ENCODE measurements at places on chromosomes 12 and 14.
A peak's percentile ranks its signal among the peaks of the same experiment; 100 is the strongest.

GRCh38 chr12:64618953-64619590 is 8.8 kb downstream of the RASSF3 start:
- no peak for DNase-seq

- no peak for DNase-seq
Observed at GRCh38 chr14:53538316-53538881, 385.3 kb upstream of the DDHD1 start.

DNA sequence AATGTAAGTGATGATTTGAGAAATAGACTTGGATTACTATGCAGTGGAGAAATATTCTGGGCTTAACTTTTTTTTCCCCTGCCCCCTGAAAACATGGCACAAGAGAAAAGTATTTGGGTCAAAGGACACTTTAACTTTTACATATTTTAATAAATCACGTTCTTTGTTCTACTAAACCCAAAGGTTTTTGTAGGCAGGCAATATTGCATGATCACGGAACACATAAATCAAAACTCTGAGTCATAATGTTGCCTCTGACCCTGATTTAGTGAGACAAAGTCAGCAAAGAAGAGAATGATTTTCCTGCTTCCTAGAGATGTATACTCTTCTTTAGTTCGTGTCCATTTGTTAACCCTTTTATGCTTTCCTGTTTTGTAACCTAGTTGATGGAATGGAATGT is 38.0 kb downstream of the ABCD2 start:
- DNase-seq = no peak

DNA sequence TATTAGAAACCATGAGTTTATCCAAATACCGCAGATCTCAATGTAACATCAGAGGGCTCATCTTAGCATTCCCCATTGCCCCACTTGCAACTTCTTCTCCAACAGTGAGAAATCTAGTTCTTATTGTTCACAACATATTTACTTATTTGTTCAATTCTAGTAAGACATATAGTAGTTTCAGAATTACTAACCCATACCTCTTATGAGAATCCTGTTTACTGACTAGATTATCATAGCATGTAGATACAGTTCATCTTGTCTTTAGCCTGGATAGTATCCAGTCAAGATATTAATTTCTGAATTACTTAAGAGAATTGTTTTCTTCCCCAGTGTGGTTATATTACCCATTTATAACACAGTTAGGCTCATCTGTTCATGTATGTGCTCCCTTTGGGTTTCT is 80.6 kb downstream of the NIN start:
- DNase-seq = no peak

DNA sequence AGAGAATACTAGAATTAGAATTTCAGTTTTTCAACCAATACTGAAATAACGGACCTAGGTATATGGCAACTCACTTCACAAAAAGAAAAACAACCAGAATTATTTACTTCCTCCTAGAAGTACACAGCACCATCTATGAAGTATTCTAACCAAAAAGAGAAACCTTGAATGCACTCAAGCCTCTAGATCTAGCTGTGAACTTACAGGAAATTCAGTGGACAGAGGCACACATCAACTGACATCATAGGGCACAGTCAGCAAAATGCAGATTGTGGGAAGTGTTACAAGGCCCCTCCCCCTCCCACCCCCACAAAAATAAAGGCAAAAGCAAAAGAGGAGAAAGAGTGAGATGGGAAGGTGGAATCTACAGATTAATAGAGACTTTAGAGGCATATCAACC is 102.4 kb downstream of the TMTC1 start:
- no peak for DNase-seq

- DNase-seq = no peak
Observed at GRCh38 chr14:52013984-52014600, 24.7 kb downstream of the RTRAF start.

DNA sequence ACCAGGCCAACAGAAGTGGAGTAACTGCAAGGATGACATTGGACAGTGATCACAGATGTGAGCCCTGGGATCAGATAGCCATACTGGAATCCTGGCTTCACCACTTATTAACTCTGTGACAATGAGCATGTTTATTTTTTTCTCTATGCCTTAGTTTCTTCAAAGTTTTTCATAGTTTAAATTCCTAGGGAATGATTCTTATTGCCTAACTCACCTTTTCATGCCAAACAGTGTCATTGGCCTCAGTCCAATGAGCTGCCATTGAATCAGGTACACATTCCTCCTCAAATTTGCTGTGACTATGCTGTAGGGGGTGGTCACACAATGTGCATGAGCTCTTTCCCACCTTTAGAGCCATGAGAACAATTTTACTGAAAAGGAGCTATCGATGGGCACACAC is 342.3 kb downstream of the SYT1 start:
- DNase-seq = no peak

GRCh38 chr12:96302687-96303310 is 97.4 kb downstream of the CDK17 start:
- DNase-seq = no peak

- no peak for DNase-seq
Observed at GRCh38 chr12:1413930-1414329, 180.5 kb downstream of the FBXL14 start.

DNA sequence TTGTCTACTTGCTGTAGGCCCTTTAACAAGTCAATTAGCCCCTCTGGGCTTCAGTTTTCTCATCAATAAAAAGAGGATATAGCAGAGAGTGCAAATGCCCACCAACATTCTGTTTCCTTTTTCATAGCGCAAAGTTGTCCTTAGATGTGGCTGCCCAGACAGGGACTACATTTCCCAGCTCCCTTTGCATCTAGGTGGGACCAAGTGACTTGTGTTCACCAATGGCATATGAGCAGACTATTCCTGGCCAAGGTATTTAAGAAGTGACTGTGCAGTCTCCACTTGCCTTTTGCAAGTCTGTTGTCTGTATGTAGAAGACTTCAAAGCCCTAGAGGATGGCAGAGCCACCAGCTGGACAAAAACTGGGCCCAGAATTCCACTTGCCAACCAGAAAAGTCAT is 59.7 kb downstream of the DAO start:
- DNase-seq = no peak

GRCh38 chr14:74981462-74981782 is 21.3 kb upstream of the EIF2B2 start:
- DNase-seq = no peak

DNA sequence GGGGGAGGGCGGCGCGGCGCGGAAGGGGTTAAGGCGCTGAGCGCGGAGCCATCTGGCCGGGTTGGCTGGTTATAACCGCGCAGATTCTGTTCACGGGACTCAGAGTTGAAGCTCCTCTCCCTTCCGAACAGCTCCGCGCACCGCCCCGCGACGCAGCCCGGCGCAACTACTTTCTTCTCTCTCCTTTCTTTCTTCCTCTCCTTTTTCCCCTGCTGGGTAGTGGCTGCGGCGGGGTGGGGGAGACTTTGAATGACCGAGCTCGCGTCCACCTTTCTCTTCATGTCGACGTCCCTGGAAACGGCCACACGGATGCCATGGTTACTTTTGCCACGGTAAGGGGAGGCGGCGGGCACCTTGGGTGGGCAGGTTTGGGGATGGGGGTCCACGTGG is at the start of gene NTF3:
NTF3 (plus strand) TSS at position 98 of the 390 bp plus-strand sequence; CDS start at position 315, 217 bp downstream.
- DNase-seq = peak; percentile 80

DNA sequence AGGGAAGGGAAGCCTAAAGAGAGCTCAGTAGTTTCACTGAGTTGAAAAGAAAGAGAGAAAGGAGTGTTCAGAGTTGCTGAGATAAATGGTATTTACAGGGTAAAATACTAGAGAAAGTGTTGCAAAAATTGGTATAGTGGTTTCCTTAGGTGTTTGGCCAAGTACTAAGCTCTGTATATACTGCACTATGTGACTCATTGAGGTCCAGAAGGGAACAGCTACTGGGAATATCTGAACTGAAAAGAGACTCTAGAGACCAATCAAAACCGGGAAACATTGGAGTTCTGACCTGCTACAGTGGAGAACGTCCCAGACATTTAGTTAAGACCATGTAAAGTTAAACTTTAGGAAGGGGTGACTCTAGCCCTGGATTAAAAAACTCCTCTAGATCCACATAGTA is 42.7 kb upstream of the ALX1 start:
- DNase-seq = no peak

GRCh38 chr14:68575426-68575825 is 217.4 kb downstream of the ZFP36L1 start:
- no peak for DNase-seq

DNA sequence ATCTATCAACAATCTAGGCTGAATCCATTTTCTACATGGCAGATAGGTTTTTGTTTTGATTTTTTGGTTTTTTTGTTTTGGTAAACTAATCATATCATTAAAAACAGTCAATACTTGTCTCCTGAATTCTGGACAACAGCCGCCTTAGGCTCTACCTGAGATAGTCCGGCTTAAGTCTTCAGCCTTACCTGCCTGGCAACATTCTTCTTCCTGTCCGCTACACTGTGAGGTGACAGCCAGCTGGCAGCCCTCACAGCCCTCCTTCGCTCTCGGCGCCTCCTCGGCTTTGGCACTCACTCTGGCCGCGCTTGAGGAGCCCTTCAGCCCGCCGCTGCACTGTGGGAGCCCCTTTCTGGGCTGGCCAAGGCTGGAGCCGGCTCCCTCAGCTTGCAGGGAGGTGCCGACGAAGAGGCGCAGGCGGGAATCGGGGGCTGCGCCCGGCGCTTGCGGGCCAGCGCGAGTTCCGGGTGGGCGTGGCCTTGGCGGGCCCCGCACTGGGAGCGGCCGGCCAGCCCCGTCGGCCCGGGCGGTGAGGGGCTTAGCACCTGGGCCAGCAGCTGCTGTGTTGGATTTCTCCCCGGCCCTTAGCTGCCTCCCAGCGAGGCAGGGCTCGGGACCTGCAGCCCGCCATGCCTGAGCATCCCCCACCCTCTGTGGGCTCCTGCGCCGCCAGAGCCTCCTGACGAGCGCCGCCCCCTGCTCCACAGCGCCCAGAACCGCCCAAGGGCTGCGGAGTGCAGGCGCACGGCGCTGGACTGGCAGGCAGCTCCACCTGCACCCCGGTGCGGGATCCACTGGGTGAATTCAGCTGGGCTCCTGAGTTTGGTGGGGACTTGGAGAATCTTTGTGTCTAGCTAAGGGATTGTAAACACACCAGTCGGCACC is 49.0 kb downstream of the MDGA2 start:
- DNase-seq = no peak

GRCh38 chr12:83092129-83092528 is 405.4 kb downstream of the TMTC2 start:
- no peak for DNase-seq

DNA sequence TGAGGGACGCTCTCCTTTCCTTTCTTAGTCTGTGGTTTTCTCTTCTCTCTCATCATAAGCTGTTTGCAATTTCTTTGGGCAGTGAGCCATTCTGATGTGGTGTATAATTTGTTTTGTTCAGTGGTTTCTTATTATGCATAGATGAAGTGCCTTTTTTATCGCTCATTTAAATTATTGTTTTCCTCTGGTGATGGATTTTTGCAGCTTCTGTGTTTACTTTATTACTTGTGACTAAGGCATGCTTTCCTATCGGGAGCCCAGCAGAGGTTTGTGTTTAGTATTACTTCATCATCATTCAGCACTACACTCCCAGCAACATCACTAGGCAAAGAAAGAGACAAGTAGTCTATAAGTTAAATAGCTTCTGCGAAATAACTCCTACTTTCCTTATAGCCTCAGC is 586.6 kb upstream of the NOVA1 start:
- DNase-seq = no peak

- DNase-seq = no peak
Observed at GRCh38 chr12:5461966-5462365, 30.1 kb downstream of the NTF3 start.

- DNase-seq = no peak
Observed at GRCh38 chr14:98634043-98634820, 637.8 kb downstream of the BCL11B start.

- DNase-seq = no peak
Observed at GRCh38 chr14:28661171-28661772, 105.3 kb upstream of the FOXG1 start.

GRCh38 chr12:57040750-57041149 is 9.2 kb downstream of the MYO1A start:
- DNase-seq = no peak

DNA sequence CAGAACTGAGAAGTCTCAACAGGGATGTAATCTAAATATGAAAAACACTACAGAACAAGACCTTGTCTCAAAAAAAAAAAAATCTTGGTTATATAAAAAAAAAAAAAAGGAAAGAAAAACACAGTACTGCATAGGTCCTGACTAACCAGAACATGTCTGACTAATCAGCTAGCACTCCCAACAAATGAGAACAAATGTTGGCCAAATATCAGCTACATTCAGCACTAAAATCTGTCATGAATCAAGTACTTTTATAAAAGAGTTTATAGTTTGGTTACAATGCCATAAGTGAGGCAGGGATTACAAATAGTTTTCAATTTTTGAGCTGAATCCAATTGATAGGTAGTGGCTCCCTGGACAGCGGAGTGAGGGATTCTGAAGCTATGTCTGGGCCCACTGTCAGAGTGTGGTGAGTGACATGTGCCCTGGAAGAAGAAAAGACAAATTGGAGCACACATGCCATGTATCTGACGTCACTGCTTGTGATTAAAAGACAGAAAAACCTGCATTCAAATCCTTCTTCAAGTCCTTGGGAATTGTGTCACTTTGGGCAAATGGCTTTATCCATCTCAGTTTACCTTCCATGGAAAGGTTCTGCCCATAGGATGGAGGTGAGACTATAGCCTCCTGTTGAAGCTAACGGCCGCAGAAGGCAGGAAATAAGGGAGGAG is 5.6 kb upstream of the FAM234B start:
- no peak for DNase-seq

GRCh38 chr12:126907900-126908764 is 1358.8 kb upstream of the TMEM132C start:
- no peak for DNase-seq

- DNase-seq = no peak
Observed at GRCh38 chr12:48115957-48116356, 3.2 kb upstream of the PFKM start.

GRCh38 chr14:98769326-98769725 is 502.7 kb downstream of the BCL11B start:
- no peak for DNase-seq

- no peak for DNase-seq
Observed at GRCh38 chr14:53146739-53147138, 6.4 kb downstream of the DDHD1 start.

GRCh38 chr14:60848066-60848465 is 113.5 kb downstream of the MNAT1 start:
- DNase-seq = no peak

GRCh38 chr12:117646520-117646919 is 285.1 kb upstream of the NOS1 start:
- no peak for DNase-seq

GRCh38 chr12:32298917-32299316 is 100.4 kb upstream of the FGD4 start:
- no peak for DNase-seq

GRCh38 chr12:1502379-1502720 is 92.0 kb downstream of the FBXL14 start:
- DNase-seq = peak; percentile 76

- no peak for DNase-seq
Observed at GRCh38 chr14:102537981-102538601, 28.5 kb upstream of the ANKRD9 start.

All from right forelimb (tissue), 1 donor.